Activated naive CD8-positive, alpha-beta T cell treated with anti-CD3 and anti-CD28 coated beads for 36 hours (primary cell): ENCODE measurements at places on chromosomes 2 and 18.
A peak's percentile ranks its signal among the peaks of the same experiment; 100 is the strongest.

DNA sequence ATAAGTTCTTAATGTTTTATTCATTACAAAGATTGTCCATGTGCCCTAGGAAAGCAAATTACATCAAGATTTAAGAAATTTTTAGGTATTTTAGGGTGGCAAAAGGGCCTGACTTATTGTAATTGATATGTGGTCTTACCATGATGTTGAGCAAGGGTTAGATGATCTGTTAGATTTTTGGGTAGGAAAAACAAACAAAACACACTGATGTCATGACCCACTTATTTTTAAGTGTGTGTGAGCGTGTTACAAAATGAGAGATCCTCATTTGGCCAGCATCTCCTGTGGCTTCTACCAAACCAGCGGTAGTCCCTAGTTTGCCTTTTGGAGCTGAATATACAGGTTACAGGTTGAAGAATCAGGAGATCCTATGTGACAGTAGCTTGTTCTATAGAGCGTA lies 89.8 kb upstream of the ITGB6 start:
- H3K4me3 ChIP-seq: no peak overlapping the region
- H3K27me3 ChIP-seq: no peaks in the 10 kb centered on the region
- H3K36me3 ChIP-seq: peaks cover 25% of the 10 kb centered on the region
- peaks cover 20% of the 10 kb centered on the region for H3K4me1 ChIP-seq
- DNase-seq: no peak

GRCh38 chr2:26245810-26246209 lies 1.1 kb downstream of the HADHB start:
- H3K36me3 ChIP-seq: peaks cover 5% of the 10 kb centered on the region
- H3K4me1 ChIP-seq: peaks cover 49% of the 10 kb centered on the region
- no peak for DNase-seq
- H3K4me3 ChIP-seq: peak overlapping the region; percentile 96
- peak overlapping the region; percentile 99 for H3K27ac ChIP-seq

DNA sequence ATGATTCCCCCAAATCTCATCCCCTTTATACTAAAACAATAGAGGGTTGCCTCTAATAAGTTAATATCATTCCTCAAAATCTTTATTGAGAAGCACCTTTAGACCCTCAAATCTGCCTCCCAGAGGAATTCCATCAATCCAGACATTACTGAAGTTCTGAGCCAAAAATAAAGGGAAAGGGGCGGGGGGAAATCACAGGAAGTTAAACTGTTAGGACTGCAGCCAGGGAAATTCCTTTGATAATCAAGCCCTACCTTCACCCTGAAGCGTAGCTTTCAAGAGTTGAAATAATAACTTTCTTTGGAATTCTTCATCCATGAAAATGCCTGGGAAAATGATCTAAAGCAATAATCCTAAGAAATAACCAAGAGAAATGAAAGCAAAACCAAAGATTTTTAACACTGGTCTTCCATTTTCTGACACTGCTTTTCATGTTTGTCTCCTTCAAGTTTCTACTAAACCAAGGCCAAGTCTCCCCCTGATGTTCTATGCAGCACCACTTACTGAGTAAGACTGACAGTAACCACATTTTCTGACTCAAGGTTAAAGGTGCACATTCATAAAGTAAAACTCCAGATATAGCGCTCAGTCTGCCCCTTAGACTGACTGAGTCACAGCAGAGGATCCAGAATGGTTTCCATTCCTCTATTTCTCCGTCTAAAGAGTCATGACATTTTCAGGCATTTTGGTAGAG lies 78.2 kb downstream of the TCF4 start:
- H3K27ac ChIP-seq: peak overlapping the region; percentile 12
- H3K4me3 ChIP-seq: no peak overlapping the region
- no peak for DNase-seq
- H3K27me3 ChIP-seq: no peaks in the 10 kb centered on the region

- H3K36me3 ChIP-seq: peaks cover 11% of the 10 kb centered on the region
- H3K27ac ChIP-seq: no peak overlapping the region
- H3K4me3 ChIP-seq: no peak overlapping the region
- H3K4me1 ChIP-seq: peaks cover 48% of the 10 kb centered on the region
- H3K27me3 ChIP-seq: no peaks in the 10 kb centered on the region
- no peak for DNase-seq
Observed at GRCh38 chr18:9086624-9087023, 15.9 kb upstream of the NDUFV2 start.
